Hepatocyte (in vitro differentiated cells): ENCODE measurements at places on chromosomes 7 and 10. TPM values are rescaled to one million over a fixed set of nuclear protein-coding genes. Genes with fewer than 3 reads are reported as not detected.

The TMEM270 gene
- polyA plus RNA-seq, result 0.30 and 0.47 TPM in 2 replicates

The GUSB gene
- polyA plus RNA-seq, result 120 and 124 TPM in 2 replicates

The SPDYE9 gene
- 0.19 and 0.38 TPM in 2 replicates for polyA plus RNA-seq

The STN1 gene
- 20.1 and 29.0 TPM in 2 replicates for polyA plus RNA-seq

The ITPRID1 gene
- 0.06 and 0.71 TPM in 2 replicates for polyA plus RNA-seq

The DEPP1 gene
- polyA plus RNA-seq, result 45.6 and 54.7 TPM in 2 replicates

The INMT gene
- polyA plus RNA-seq, result 17.4 and 22.0 TPM in 2 replicates

GRCh38 chr10:94205396-94205831 is 157.3 kb downstream of the NOC3L start:
- DNase-seq, result no peak

DNA sequence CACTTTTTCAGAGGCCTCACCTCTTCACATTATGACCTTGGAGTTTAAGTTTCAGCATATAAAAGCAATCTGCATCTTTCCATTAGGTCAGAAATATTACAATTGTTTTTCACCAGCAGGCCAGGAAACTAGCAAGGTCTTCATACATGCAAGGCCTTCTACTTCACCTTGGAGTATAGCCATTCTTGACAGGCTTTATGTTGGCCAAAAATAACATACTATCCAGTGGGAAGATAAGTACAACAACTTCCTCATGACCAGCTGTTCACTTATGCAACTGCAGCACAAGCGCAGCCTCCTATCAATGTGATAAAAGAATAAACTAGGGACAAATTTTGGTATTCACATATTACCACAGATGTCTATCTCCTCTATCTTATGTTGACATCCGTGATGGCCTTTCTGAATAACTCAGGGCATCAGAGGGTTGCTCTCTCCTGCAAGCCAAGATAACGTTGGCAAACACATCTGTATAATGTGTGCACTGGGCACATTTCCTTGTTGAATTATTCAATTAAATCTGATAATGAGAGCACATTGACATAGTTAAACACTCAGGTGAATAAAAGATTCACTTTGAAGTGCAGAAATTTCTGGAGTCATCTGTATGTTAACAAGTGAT is 239.8 kb downstream of the FZD1 start:
- DNase-seq, result no peak

GRCh38 chr10:69501657-69502056 is 50.4 kb downstream of the TSPAN15 start:
- no peak for DNase-seq

DNA sequence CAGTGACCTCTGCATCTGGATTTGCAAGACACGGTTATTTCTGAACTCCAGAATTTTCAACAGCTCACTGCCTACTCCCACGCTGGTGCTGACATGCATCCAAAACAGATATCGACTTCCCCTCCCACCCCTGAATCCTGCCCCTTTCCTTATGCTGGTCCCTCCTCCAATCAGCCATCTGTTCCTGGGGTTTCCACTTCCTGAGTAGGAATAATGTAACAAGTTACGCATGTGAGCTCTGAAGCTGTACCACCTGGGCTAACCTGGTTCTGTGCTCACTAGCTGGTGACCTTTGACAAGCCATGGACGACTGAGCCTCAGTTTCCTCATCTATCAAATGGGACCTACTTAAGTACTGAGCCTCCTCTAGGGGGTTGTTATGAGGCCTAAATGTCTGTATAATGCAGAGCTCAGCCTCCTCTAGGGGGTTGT is 1.7 kb upstream of the NCAPG2 start:
- no peak for DNase-seq

DNA sequence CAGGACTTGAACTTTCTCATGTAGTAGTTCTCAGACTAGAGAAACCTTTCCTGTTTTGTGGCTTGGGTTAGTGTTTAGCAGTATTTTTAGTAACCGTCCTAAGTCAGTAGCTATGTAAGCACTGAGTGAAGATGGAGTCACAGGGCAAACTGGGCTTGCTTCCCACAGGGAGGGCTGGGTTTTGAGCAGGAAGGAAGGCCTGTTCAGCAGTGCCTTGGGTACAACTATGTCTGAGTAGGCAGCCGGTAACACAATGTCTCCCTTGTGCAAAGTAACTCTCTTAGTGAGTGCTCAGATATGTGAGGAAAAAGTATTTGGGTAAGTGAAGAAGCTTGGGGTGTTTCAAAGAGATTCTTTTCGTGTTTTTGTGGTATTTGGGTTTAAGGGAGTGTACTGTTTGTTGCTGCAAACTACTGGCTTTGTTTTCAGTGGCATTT is 96.4 kb downstream of the CCSER2 start:
- peak; percentile 68 for DNase-seq

DNA sequence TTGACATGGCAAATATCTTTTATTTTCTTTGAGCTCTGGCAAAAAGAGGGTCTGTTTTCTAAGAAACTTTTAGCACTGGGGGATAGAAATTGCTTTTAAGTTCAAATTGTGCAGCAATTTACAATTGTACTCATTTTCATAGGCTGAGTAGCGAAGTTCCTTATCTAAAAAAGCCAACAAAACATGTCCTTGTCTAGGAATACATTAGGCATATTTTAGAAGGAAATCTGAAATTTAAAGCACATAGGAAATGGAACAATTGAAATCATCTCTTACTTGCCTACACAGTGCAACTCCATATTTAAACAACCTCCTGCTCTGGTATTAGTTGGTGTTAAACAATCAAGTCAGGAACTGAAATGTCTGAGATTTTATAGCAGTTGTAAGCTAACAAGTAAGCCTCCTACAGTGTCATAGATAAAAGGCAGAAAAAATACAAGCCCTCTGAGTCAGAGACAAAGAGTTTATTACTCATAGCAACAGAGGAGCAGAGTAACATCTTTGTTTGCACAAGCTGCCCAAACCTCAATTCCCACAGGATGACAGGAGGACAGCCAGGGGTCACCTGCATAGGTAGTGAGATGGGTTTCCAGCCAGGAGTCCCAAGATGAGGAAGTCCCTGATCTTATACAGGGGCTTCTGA is 280.2 kb upstream of the HGF start:
- DNase-seq, result peak; percentile 45

GRCh38 chr7:22612776-22613175 is 112.8 kb upstream of the STEAP1B start:
- no peak for DNase-seq

DNA sequence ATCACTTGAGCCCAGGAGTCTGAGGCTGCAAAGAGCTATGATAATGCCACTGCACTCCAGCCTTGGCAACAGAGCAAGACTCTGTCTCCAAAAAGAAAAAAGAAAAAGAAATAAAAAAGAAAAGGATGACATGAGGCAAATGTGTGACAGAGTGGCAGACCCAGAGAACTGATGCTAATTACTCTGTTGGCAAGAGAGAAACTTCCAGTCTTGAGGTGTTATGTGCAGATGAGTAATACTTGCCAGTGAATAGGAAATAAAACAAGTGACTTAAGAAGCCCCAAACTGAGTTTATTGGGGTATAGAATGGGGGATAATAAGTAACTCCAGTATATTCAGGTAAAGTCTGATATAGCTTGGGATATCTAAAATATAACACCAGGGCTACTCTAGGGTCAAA is 9.5 kb upstream of the ANXA7 start:
- no peak for DNase-seq

DNA sequence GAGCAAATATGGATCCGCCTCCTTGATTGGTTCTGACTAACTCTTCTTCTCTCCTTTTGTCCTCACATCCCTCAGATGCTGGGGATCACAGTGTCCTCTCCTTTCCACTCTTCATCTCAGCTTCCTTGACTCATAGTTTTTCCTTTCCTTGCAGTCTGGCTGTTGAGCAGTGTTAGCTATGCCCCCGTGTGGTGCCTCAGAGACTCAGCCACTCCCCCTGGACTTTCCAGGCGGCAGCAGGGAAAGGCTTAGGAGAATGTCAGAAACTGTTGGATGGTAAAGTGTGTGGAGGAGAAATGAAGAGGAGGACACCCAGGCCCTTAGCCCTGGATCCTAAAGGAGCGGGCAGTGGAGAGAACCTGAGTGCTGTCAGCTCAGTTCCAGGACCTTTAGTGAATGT is 267.5 kb downstream of the CELF2 start:
- DNase-seq, result peak; percentile 49

DNA sequence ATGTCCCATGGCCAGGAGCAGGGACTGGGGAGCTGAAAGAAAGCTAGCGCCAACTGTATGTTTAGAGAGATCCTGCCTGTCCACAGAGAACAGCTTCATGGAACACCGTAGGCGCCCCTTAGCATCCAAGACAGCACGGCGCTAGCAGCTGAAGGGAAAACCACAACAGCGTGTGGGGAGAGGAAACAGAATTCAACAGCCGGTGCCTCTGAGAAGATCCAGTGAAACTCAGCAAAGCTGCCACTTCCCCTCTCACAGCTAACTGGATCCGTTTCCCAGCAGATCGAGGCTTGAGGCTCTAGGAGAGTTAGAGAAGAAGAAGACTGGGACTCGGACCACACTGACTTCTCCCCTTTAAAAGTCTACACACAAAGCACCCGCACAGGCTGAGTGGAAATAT is 145.0 kb downstream of the MAD1L1 start:
- no peak for DNase-seq

GRCh38 chr10:99431190-99431760 is 851 bp upstream of the GOT1 start:
- DNase-seq, result peak; percentile 61

- peak; percentile 77 for DNase-seq
Observed at GRCh38 chr10:47402641-47403301, 18.7 kb upstream of the ZNF488 start.

GRCh38 chr10:68721673-68722335 is 765 bp downstream of the CCAR1 start:
- peak; percentile 6 for DNase-seq

DNA sequence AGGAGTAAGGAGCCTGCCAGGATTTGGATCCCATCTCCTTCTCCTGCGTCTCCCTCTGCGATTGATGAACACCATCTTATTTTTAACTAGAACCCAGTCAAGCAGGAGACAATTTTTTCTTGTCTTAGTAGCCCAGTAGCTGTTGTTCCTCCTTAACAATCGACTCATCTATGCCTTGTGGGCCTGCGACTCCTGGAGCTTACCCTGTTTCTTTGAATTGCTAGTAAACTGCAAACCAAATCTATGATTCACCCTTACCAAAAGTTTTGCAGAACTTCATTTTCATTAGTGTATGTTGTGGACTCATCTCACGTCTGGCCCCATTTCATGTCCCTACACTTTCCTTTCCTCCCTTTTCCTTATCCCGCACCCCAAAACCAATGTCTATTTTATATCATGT is 37.7 kb downstream of the TRIL start:
- no peak for DNase-seq

DNA sequence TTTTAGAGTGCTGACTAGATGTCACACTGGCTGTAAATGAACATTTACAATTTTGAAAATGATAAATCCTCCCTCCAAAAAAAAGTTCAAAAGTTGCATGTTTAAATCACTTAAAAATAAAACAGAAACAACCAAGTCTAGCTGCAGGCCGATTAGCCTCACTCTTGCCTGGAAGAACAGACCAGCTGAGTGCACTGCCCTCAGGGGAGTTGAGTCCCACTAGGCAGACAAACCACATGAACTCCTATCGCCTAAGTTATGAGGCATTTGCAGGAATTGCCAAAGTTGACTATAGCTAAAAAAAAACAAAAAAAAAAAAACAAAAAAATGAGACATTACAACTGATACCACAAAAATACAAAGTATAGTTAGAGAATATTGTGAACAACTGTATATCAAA is 510.0 kb downstream of the ANKRD7 start:
- no peak for DNase-seq

- DNase-seq, result peak; percentile 73
Observed at GRCh38 chr7:33722383-33723101, 182.8 kb upstream of the BMPER start.

DNA sequence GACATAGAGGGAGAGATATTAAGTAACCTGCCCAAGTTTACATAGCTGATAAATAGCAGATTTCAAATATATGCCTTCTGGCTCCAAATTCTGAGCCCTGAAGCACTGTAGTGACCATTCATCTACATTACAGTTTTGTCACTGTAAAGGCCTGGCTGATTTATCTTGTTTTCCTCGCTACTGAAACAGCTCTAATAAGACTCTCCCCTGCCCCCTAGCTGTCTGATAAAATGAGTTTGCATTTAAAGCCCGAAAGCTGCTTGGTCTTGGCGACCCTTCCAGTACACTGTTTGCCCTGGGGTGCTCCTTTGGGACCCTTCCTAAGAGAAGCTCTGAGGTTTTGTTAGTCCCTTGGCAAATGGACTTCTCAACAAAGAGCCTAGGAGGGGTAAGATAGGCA is 59.7 kb upstream of the RAB11FIP2 start:
- peak; percentile 40 for DNase-seq

- DNase-seq, result no peak
Observed at GRCh38 chr7:25116621-25117020, 8.4 kb downstream of the CYCS start.

- DNase-seq, result peak; percentile 24
Observed at GRCh38 chr7:12647364-12648219, 39.8 kb upstream of the ARL4A start.

DNA sequence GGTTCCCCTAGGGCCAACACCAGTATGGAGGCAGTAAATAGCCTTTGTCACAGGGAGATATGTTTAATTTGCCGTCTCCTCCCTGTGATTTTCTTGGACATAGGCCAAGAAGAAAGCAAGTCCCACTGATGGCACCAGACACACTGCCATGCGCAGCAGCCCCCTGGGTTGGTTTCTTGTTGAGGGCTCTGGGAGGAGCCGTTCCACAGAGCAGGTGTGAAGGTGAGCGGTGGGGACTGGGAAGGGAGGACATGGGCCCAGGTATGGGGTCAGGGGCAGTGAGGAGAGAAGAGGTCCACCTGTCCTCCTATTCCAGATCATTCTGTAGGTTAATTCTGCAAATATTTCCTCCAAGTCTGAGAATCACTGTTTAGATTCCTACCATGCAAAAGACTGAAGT is 376.1 kb downstream of the PLXNA4 start:
- no peak for DNase-seq

GRCh38 chr10:93471110-93471651 is 11.0 kb downstream of the MYOF start:
- peak; percentile 80 for DNase-seq

- DNase-seq, result no peak
Observed at GRCh38 chr10:33157103-33157502, 177.4 kb downstream of the NRP1 start.

DNA sequence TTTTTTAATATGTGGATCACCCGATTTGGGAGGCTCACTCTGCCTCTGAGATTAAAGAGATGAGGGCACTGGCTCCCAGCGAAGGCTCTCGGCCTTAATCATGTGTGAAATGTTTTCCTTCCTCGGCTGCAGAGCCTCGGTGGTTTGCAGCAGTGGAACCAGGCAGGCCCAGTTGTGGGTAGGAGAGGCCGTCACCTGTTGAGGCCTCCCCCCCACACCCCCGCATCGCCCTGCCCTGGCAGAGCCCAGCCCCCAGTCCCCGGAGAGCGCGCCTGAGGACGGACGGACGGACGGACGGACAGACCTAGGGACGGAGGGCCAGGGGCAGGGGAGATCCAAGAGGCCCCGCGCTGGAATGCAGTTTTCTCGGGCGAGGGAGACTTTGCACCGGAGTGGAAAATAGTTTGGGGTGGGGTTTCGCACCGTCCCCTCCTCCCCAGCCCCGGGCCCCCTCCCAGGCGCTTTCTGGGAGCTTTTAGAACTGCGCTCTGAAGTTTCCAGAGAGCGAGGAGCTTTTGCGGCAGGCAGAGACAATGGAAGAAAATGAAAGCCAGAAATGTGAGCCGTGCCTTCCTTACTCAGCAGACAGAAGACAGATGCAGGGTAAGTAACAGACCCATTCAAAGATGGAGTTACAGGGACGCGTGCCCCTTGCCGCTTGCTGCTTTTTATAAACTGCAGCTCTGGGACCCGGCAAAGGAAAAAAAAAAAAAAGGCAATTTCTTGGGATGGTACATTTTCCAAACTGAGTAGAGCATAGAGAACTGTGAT is at the start of gene KIAA1217:
Gene KIAA1217 (plus strand): TSS at position 478 of the 771 bp plus-strand sequence. CDS start 56 bp downstream, at position 534.
- peak; percentile 75 for DNase-seq
